ENCODE measurements at places on chromosomes 1 and 21.

- no peak for DNase-seq
These were observed 35.0 kb downstream of the RAP1GAP start for GRCh38 chr1:21633992-21634805.

DNA sequence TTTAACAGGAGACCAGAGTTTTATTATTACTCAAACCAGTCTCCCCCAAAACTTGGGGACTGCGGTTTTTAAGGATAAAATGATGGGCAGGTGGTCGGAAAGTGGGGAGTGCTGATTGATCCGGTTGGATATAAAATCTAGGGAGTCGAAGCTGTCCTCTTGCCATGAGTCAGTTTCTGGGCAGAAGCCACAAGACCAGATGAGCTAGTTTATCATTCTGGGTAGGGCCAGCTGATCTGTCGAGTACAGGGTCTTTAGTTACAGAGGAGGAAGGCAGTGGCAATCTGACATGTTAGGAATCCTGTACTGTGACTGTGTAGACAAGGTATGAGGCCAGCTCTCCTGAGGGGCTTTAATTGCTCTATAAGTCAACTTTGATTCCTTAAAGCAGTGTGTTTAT lies 22.9 kb upstream of the FOXE3 start:
- no peak for DNase-seq

DNA sequence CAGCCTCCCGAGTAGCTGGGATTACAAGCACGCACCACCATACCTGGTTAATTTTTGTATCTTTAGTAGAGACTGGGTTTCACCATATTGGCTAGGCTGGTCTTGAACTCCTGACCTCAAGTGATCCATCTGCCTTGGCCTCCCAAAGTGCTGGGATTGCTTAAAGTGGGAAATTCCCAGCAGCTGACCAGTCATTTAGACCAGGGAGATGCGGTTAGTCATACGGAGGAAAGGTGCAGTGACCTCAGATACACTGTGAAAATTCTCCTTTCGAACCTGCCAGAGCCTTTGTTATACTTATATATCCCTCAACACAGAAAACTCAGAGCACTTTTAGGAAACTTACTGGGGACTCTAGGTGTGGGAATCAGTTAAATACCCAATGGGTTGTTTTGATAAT lies 39.6 kb downstream of the MAP10 start:
- DNase-seq = no peak

DNA sequence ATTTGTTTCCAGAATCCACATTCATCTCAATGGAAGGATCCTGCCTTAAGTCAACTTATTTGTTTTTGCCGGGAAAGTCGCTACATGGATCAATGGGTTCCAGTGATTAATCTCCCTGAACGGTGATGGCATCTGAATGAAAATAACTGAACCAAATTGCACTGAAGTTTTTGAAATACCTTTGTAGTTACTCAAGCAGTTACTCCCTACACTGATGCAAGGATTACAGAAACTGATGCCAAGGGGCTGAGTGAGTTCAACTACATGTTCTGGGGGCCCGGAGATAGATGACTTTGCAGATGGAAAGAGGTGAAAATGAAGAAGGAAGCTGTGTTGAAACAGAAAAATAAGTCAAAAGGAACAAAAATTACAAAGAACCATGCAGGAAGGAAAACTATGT lies 2.6 kb downstream of the GADD45A start:
- no peak for DNase-seq

DNA sequence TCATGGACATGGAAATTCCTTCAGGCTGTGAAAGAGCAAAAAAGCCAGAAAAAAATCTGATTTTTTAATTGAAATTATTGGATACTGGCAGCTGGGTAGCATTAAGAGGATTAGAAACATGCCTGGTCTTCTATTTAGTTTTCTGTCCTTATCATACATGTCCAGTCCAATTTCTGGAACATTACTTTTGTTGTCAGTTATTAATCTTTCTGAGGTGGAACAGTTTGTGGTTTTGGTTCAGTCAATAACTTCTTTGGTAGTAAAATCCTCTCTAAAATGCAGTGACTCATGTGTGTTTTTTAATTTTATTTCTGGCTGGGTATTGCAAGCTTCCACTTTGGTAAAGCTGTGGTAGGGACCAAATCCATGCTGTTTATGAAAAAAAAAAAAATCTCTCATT lies 687.0 kb upstream of the ADGRL2 start:
- DNase-seq = no peak

GRCh38 chr1:236853921-236854604 lies 59.0 kb downstream of the MTR start:
- DNase-seq = no peak

- no peak for DNase-seq
These were observed 9.1 kb downstream of the TTC22 start for GRCh38 chr1:54791880-54792522.

- no peak for DNase-seq
These were observed 50.3 kb downstream of the S100B start for GRCh38 chr21:46554431-46555224.

- DNase-seq = no peak
These were observed 116.4 kb downstream of the GLIS1 start for GRCh38 chr1:53622531-53622930.

- DNase-seq = no peak
These were observed 15.2 kb upstream of the YRDC start for GRCh38 chr1:37822906-37823815.

- no peak for DNase-seq
These were observed 843.6 kb downstream of the ADGRL2 start for GRCh38 chr1:82644186-82644915.

DNA sequence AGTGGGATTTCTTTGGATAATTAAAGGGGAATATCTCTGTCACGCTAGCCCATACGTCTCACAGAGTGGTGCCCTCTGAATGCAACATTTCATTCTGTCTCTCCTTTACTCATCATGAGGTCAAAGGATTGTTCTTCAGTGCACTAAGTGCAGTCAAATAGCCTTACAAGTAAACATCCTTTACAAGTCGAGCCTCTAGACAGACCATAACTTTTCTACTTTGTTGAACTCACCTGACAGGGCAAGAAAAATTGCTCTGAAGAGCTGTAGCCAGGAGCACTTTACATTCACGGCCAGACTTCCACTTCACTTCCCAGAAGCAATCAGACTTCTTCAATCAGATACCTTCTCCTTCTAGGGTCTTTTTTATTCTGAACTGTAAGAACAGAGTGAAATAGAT lies 768.0 kb upstream of the TMPRSS15 start:
- no peak for DNase-seq

DNA sequence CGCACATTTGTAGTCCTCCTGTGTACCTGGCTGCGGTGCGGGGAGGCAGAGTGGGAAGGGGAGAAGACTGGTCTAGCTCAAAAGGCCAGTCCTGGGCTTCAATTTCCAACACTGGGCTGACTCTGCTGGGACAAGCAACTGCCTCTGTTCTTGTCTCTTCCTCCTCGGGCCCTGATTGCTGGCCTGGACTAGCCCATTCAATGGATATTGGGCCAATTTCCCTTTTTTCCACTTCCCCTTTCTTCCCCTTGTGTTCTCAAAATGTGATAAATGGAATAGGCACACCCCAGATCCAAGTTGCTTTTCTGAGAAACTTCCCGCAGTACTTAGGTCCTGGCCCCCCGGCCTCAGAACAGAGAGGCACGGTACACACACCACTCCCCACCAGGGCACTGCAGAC lies 48.2 kb downstream of the SPSB1 start:
- DNase-seq = no peak

DNA sequence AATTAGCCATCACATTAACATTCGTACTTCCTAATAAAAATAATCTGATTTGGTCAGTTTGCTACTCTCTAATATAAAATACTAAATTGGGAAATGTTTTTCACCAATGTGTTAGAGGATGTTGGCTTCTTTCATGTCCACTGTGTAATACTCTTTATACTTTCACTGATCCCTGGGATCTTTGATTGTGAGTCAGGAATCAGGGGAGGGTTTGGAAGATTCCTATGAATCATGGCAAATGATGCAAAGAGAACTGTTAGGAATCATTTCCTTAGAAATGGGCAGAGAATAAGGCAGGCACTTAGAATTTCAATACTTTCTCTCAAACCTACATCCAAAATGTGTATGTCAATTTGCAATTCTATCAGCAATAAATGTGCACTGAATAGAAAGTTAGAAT lies 31.0 kb downstream of the KRTAP24-1 start:
- DNase-seq = no peak

- DNase-seq = no peak
These were observed 60.1 kb downstream of the DNAH14 start for GRCh38 chr1:224989615-224990014.

DNA sequence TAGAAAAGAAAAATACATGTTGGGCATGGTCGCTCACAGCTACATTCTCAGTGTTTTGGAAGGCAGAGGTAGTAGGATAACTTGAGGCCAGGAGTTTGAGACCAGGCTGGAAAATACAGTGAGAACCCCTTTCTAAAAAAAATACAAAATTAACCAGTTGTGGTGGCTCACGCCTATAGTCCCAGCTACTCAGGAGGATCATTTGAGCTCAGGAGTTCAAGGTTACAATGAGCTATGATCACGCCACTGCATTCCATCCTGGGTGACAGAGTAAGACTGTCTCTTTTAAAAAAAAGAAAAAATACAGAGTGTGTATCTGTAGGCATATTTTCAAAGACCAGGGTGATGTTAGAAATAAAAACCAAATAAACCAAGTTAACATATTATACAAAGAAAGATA lies 57.8 kb downstream of the HFM1 start:
- no peak for DNase-seq

DNA sequence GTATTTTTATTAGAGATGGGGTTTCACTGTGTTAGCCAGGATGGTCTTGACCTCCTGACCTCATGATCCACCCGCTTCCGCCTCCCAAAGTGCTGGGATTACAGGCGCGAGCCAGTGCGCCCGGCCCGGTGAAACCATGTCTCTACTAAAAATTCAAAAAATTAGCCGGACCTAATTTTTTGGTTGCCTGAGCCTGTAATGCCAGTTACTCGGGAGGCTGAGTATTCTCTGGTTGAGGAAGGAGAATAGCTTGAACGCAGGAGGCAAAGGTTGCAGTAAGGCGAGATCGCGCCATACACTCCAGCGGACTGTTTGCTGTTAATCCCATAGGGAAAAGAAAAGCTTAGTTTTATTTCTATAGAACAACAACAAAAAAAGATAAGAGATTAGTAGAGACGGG lies 29.9 kb upstream of the HJV start:
- no peak for DNase-seq

DNA sequence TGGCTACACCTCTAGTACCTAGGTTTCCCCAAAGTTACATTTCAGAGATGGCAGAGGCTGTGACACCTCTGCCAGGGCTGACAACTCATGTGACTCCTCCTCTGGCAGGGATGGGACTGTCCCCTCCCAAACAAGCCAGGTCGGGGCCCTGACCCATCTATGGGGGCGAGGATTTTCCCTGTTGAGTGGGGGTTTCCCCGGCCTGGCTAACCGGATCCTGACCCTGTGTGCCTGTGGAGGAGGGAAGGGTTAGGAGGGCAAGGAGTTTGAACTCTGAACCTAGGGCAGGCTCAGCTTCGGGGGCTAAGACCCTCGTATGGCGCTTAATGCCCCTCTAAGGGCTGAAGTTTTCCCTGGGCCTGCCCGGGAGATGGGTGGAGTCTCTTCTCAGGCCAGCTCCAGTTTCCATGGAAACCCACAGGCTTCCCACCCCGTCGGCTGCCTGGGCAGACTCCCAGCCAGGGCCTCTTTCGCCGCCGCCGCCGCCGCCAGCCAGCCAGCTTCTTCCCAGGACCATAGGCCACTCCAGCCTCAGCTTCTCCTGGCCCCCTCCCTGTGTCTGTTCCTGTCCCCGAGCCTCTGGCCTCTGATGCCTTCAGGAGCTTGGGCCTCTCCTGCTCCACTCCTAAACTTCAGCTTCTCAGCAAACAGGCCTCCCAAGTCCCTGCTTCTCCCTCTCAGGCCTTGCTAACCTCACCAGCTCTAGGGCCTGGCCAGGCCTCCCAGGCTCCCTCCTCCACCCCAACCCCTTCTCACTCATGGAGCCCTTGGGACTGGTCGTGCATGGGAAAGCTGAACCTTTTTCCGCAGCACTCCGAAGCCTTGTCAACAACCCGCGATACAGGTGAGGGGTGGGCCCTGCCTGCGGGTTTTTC lies at the start of gene BTBD19:
Gene BTBD19, plus strand, starts transcription at position 461 of the 875 bp plus-strand sequence. Its CDS starts 298 bp downstream, at position 759.
- DNase-seq = peak; percentile 80

DNA sequence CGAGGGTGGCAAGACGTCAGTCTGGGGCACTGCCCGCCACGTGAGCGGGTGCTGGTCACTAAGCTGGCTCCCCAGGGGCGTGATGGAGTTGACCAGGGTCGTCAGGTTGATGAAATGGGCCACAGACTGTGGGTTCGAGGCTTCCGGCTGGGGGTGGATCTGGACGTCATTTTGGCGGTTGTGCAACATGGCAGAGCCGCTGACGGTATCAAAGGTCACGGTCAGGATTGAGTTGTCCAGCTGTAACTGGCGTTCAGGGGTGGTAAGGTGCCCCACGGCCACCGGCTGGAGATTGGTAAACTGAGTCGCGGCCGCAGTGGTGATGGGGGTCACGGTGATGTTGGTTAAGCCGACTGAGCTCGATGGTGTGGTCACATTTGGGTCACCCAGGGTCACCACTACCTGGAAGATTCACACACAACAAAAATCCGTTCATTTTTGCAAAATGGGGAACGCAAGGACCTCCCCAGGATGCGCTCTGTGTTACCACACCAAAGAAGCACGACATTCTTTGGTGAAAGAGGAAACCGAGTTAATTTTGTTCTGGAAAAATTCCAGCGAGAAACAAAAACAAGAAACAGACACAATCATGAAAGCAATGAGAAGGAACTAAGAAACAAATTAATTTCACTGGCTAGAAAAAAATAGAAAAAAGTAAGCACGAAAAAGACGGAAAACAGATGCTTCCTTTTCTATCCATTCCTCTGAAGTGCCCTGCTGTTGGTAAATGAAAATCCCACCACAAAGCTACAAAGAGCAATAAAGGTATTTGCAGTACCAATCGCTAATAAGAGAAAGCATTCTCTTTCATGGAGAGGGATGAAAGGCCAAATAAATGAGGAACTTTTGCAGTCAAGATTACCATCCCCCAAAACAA lies 34.7 kb upstream of the RIPK4 start:
- DNase-seq = no peak

DNA sequence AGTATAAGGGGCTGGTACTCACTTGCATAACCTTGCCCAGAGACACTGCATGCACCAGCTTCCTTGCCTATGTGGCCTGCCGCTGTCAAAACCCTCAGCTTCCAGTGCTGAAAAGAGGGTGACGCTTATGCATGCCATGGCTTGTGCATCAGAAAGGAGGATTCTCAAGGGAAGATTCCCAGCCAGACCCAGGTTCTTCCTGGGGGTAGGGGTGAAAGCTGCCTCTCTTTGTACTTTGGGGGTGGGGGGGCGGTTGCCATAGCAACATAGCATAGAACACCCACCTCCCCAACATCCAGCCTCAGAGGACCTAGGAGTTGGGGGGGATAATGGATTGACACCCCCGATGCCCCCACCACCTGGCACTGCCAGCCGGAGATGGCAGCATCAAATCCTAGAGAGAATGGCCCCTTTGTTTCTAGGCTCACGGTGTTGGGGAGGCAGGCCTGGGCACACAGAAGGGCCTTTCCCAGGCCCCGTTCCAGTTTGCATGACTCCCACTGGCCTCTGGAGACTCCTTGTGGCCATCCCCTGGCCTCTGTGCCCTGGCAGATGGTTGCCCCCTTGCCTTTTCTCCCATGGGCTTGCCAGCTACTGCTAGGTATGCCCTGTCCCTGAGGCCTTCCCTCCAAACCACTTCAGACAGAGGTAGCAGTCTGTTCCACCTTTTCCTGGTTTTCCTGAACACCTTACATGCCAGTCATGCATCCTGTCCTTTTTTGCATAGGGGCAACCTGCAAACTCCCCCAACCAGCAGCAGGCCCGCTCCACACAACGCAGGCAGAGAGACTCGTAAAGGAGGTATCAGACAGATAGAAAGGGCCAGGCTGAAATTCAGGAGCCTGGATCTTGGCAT lies 44.6 kb downstream of the RHBG start:
- peak; percentile 81 for DNase-seq
